ENCODE measurements at places on chromosomes 3 and 15.

DNA sequence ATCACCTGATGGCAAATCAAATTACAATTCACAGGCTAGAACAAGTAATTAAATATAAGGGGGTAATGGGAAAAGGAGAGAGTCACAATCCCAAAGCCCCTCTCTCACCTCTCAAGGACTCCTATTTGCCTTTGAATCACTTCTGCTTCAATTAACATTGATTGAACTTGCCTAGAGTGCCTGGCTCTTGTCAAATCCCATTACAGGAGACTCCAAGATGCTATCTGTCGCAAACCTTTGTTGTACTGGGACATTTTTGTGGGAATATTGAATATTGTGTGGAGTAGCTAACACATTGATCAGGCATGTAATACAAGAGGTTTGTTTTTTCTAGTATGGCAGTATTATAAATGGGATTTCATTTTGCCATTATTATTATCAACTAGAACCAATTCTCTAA lies 412.8 kb upstream of the AZI2 start:
- no peak for DNase-seq

DNA sequence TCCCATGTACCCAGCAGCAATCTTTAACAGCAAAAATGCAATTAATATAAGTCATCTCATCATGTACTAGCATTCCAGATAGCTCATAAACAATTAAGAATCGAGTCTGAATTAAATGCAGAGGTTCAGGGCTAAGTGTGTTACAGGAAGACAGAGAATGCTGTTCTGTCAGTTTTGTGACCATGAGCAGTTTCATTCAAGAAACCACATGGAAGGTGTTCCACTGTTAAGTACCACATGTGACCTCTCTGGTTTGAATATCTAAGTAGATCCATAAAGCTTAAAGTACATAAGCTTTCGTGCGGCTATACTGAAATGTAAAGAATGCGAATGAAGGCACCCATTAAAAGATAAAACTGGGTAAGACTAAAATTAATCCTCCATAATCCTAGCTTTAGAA lies 272.3 kb downstream of the IL5RA start:
- DNase-seq, result no peak

DNA sequence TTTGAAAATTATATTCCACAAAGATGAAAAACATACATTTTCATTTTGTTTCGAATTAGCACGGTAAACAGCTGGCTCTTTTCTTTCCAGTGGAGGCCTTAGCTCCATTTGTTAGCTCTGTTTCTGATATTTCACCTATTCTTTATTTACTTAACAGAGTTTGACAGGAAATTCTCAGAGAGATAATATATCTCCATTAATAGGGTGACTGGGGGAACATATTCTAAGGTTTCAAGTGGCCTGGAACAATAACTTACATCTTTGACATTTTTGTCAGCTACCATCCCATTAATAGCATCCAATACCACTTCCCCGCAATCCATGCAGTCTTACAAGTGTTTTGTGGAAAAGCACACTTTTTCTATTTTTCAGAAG lies 577.6 kb upstream of the MDFIC2 start:
- DNase-seq, result no peak

DNA sequence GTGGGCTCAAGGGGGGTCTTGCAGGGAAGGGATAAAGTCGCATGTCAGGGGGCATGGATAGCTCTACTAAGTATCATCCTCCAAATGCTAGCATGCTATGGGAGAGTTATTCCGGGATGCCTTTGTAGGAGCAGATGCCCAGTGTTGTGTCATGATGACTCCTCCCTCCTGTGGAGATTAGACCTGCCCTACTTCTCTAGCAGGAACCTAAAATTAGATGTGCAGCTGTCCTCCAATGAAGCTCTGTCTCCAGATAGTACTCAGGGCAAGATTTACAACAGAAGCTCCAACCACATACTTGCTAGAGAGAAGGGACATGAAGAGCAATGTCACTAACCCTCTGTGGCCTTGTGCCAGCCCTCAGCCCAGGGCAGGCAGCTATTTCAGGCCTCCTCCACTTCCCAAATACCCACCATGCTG lies 82.5 kb downstream of the AGBL1 start:
- no peak for DNase-seq

- no peak for DNase-seq
Observed at GRCh38 chr3:117228466-117228865, 518.9 kb downstream of the TUSC7 start.

- no peak for DNase-seq
Observed at GRCh38 chr3:119559441-119559963, at the start of gene CD80. Gene CD80 (minus strand): TSS chr3:119559614. CDS start chr3:119557728, 1,886 bp downstream.

DNA sequence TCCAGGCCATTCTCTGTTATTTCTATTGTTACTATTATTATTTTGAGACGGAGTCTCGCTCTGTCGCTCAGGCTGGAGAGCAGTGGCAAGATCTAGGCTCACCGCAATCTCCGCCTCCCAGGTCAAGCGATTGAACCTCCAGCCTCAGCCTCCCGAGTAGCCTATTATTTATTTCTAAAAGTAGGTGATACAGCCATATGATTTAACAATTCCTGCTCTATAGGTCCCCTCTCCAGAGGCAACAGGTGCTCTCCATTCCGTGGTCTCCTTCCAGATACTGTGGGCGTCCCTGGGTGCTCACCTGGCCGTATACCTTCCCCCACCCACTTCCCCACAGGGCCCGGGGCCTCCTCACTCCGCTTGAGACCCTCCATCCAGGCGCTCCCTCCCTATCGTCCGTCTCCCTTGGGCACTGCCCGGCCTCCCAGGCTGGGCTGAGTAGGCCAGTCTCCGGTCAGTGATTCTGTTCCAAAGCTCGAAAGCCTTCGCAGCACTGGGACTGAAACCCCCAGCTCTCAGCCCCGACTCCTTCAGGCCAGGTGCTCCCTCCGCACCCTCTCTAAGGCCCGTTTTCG lies 708 bp upstream of the PTPN23 start:
- DNase-seq, result no peak

DNA sequence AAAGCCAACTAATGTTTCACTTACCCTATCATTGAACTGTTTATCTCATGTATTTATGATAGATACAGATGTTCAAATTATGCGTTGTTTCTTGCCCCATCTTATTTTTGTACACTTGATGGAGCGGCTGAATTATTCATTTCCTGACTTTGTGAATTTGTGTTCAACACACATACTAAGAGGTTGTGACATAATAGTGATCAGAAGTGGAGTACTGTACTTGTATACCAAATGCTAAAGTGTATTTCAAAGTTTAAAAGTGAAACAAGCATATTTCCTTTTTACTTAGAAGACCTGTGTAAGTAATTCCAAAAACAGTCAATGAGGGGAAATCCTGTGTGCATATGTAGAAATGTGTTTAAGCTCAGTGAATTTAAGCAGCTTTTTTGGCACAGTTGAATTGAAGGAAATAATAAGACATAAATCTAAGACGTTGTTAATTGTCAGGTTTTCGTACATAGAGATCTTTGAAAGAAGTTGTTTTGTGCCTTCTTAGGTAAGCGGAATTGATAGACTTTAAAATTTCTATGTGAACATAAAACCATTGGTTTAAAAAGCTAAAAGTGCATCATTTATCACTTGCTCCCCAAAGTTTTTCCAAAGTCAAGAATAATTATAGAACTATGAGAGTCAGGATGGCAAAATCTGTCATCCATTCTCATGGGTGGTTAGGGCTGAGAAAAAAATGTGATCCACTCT lies 1.9 kb downstream of the NFKBIZ start:
- DNase-seq, result no peak

DNA sequence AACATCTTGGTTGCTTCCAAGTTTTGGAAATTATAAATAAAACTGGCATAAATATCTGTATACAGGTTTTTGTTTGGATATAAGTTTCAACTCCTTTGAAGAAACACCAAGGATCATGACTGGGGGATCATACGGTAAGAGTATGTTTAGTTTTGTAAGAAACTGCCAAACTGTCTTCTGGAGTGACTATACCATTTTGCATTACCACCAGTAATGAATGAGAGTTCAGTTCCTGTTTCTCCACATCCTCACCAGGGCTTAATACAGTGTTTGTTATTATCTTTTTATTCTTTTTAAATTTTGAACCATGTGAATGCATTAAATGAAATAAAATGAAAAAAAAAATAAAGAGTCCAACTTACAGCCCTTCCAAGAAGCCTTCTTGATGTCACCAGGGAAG lies 3.7 kb upstream of the ANKUB1 start:
- no peak for DNase-seq

Measured in amygdala (tissue), 56 donors.